Stimulated activated CD4-positive, alpha-beta T cell treated with anti-CD3 and anti-CD28 coated beads, Interleukin-12 subunit alpha, Interleukin-12 subunit beta, amount 100 ng/mL, for 24 hours (primary cell): ENCODE measurements at places on chromosomes 7 and 10.

GRCh38 chr7:2632733-2633537, 1.1 kb downstream of the TTYH3 start:
- DNase-seq: peak; percentile 22

- DNase-seq: no peak
Observed at GRCh38 chr10:63204667-63205391, 71.7 kb downstream of the NRBF2 start.

DNA sequence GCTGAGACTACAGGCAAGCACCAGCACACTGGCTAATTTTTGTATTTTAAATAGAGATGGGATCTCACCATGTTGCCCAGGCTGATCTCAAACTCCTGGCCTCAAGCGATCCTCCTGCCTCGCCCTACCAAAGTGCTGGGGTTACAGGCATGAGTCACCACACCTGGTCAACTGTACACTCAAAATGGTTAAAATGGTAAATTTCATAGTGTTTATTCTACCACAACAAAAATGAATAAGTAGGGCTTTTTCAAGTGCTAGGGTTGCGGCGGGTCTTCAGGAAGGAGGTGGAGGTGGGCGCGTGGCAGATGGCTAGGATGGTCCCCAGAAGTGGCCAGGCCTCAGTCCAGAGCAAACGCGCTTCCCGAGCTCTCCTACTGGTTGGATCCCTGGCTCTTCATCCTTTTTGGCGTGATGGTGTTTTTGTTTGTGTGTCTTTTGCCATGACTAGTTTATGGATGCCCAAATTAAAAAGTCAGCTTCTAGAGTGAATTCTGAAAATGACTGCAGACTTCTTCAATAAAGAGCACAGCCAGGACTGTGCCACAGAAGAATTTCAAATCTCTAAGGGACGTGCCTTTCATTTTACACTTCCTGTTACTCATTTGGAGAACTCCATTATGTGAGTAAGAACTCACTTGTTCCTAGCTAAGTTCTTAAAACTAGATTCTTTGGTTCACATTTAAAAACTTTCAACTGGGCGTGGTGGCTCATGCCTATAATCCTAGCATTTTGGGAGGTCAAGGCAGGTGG, 73.9 kb downstream of the TMEM130 start:
- DNase-seq: no peak

DNA sequence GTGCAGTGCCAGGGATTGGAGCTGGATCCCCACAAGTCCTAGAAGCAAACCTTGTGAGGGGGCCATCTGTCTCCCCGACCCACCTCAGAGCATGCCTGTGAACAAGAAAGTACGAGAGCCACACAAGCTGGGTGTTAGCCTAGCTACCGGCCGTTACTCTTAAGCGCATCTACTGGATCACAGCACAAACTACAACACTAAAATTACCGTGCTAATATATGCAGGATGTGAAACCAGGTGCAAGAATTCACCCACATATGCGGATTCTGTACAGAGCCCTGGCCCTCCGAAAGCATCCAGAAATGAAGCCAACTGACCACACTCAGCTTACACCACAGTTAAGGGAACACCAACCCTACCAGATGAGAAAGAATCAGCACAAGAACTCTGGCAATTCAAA, 16.0 kb upstream of the PRSS1 start:
- DNase-seq: no peak

- no peak for DNase-seq
Observed at GRCh38 chr10:28839600-28840007, 162.3 kb downstream of the BAMBI start.

GRCh38 chr10:43137717-43138020, 576 bp upstream of the CSGALNACT2 start:
- peak; percentile 17 for DNase-seq

GRCh38 chr10:21705142-21705827, 171.3 kb downstream of the MLLT10 start:
- DNase-seq: no peak

- no peak for DNase-seq
Observed at GRCh38 chr7:84331616-84332015, 137.0 kb upstream of the SEMA3A start.
